Osteoblast (primary cell): ENCODE measurements at places on chromosomes 3 and 15. TPM values are rescaled to one million over a fixed set of nuclear protein-coding genes. Genes with fewer than 3 reads are reported as not detected.

NAA80 gene
- 6.5 and 8.0 TPM in 2 replicates for total RNA-seq

REC114 gene
- not detected in 2 replicates for total RNA-seq

NLGN1 gene
- 7.7 and 9.0 TPM in 2 replicates for total RNA-seq

ASTE1 gene
- total RNA-seq: 9.8 and 12.1 TPM in 2 replicates

STRA6 gene
- under 0.01 and 0.36 TPM in 2 replicates for total RNA-seq

CCDC80 gene
- 564 and 657 TPM in 2 replicates for total RNA-seq

MESP2 gene
- total RNA-seq: 0.72 and 1.5 TPM in 2 replicates

SOX14 gene
- total RNA-seq: not detected in 2 replicates

RARB gene
- 4.1 and 7.6 TPM in 2 replicates for total RNA-seq

SLC28A2 gene
- total RNA-seq: not detected in 2 replicates

SLC25A26 gene
- 26.1 and 31.2 TPM in 2 replicates for total RNA-seq

SHF gene
- total RNA-seq: 3.3 and 4.1 TPM in 2 replicates

CD200R1 gene
- under 0.01 and 0.29 TPM in 2 replicates for total RNA-seq

SLC22A14 gene
- 0.29 and 0.36 TPM in 2 replicates for total RNA-seq

CCR3 gene
- total RNA-seq: not detected in 2 replicates

DNA sequence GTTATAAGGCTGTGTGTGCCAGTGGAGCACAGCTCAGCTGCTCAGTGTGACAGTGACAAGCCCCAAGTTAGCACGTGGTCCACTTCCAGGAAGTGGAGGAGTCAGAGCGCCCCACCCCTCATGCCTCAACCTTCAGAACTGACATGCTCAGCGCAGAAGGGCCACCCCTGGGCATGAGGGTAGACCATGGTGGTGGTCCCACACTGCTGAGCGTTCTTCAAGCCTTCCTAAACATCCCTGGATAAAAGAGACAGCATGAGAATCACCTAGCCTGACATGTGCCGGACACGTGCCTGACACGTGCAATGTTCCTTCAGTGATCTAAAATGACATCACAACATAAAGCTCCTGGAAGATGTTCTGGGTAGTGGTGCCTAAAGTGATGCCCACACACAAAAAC lies 16.8 kb downstream of the ATP10A start:
- DNase-seq: no peak

DNA sequence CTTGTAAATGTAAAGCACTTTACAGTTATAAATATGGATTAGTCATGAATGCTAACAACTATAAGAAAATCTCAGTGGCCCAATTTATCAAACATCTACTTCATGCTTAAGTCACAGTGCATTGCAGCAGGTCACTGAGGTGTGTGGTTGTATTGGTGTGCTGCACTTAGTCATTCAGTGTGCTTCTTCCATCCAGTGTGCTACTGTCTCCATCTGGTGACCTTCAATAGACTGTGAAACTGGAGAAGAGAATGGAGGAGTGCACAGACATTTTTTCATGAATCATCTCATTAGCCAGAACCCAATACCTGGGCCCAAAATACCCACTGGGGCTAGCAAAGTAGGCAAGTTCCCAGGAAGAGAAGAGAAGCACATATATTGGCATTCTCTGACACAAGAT lies 199.6 kb downstream of the SHOX2 start:
- DNase-seq: no peak

- peak; percentile 68 for DNase-seq
These were observed 2.5 kb downstream of the EPHB3 start for GRCh38 chr3:184563941-184564684.

GRCh38 chr15:100939791-100940190 lies 20.6 kb downstream of the LRRK1 start:
- DNase-seq: no peak

- no peak for DNase-seq
These were observed 1.7 kb downstream of the CLDN11 start for GRCh38 chr3:170420307-170420821.

GRCh38 chr3:179281825-179282224 lies 30.9 kb upstream of the KCNMB3 start:
- DNase-seq: no peak

DNA sequence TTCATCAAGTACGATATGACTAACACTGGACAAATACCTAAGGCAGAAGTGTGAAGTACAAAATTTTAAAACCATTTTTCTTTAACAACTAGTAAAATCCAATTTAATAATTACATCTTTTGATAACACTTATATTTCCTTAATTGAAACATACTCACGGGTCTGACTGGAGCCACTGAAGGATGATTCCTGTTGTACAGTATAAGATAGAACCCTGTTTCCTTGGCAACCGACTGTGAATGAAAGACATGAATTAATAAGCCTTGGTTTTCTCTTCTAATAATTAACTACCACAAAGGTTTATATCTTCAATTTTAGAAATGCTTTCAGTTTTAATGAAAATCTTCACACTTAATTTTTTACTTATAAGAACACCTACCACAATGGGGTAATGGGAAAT lies 19.4 kb downstream of the DHX36 start:
- no peak for DNase-seq

DNA sequence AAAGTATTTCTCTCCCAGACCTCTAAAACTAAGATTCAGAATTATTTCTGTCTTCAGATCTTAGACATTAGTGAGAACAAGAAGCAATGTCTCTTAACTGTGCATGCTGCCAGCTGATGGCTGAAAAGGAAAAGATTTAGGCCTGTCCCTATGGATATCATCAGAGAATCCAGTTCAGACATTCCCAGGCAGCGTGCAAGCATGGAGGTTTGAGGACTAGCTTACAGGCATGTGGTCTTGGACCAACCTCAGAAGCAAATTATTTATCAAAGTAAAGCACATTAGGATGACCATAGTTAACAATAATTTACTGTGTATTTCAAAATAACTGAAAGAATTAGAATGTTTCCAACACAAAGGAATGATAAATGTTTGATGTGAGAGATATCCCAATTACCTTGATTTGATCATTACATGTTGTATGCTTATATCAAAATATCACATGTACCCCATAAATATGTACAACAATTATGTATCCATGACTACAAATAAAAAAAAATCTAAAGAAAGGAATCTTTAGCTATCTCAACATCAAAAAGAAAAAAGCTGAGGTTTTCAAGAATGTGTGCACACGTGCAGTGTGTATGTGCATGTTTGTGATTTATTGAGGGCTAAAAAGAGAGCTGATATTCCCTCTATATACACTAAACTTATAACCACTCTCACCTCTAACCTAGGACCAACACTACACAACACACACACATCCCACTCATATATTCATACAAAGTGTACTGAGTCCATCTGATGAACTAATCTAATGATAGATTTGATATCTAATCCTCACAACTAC lies 108.9 kb upstream of the THBS1 start:
- DNase-seq: no peak

DNA sequence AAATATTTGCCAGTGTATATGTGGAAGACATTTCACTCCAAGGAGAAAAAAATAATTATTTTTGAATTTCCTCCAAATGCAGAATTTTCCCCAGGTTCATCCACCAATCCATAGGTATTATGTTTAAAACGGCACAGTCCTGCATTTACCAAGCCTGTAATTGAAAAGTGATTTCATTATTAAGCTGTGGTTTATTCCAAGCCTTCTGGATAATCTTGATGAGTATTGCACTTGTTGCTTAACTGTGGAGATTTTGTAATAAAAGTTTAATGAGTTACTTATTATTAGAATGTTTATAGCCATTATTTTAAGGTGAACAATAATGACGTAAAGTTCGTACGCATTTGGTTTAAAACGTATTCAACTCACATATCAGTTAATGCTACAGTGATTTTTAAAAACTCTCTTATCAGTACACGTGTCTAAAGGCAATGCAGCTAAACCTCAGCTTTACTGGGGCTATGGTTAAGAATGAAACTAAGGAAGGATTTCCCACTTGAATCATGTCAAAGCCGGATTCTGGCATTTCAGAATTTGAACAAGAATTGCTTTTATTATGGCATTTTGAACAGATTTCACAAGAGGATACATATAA lies 283.9 kb downstream of the MECOM start:
- no peak for DNase-seq

DNA sequence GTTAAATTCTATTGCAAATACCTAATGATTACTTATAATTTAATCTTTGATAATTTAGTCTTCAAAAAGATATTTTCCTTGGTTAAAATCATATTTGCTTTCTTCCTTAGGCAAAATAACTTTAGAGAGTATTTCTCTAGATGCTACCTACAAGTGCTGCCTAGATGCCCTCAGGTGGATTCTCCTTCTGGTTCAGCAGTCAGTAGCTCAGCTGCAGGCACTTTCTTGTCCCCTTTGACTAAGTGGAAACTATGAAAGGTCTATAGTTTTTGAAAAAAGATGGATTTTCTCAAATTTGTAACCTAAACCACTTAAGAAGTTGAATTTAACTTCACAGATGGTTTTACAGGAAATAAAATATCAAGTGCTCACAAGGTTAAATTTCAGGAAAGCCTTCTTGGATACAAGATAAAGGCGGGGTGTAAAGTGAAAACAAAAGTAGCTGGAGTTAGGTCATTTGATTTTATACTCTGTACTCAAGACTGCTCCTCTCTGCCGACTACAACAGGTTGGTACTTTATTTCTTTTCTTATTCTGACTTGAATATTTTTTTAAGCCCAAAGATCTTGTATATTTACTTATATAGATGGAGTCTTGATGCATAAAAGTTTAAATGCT lies at the start of gene ACKR4:
Gene ACKR4 (plus strand): TSS at position 455 of the 618 bp plus-strand sequence. CDS start 3,128 bp downstream, outside the sequence.
- no peak for DNase-seq

DNA sequence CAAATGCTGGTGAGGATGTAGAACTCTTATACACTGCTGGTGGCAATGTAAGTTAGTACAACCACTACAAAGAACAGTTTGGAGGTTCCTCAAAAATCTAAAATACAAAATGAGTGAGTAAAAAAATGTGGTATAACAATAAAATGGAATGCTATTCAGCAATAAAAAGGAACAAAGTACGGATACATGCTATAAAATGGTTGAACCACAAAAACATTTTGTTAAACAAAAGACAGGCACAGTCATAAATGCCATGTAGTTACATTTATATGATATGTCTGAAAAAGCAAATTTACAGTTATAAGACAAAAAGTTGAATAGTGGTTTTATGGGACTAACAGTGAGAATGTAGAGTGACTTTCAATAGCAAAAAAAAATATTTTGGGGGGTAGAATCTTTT lies 285.8 kb downstream of the TBC1D5 start:
- DNase-seq: no peak

DNA sequence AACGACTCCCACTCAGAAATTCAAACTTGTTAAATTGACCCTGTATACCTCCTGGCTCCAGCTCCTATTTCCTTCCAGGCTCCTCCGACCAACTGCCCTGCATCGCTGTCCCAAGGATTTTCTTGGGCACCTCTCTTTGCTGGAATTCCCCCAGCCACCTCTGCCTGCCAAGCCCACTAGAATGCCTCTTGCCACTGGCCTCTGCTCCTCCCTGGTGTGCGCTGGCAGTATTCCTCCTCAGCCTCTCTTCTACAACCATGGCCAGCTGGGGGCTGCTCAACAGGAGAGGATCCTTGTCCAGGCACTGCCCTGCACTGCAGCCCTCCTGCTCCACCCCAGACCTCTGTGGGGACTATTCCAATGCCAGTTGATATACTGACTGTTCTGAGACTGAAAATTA lies 7.4 kb downstream of the WNT7A start:
- peak; percentile 31 for DNase-seq

DNA sequence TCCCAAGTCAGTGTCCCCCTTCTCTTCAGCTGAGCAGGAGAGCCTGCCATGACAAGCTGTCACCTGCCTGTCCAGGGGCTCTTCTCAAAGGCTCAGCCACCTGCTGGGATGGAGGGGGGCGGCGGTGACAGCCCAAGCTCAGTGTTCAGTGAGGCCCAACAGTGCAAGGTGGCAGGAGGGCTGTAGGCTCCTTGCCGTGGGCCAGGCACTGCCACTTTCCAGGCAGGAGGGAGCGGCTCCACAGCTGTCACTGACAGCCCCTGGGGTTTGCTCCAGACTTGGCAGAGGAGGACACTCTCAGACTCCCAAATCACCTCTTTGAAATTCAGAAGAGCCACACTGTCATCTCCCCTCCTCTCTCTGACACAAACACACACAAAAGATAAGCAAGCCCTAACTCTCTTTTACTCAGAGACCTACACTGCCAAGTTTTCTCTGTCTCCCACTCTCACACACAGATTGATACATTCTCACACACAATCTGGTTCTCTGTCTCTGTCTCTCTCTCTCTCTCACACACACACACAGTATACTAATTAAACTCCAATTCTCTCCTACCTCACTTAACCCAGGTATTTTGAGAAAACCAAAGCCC lies 443.3 kb downstream of the EPHB1 start:
- no peak for DNase-seq

GRCh38 chr3:196207833-196208607 lies 3.2 kb downstream of the ZDHHC19 start:
- no peak for DNase-seq

- DNase-seq: no peak
These were observed 117.8 kb downstream of the UBE2E2 start for GRCh38 chr3:23320586-23321570.

GRCh38 chr3:184981071-184981470 lies 169.1 kb downstream of the VPS8 start:
- no peak for DNase-seq

- DNase-seq: no peak
These were observed 36.6 kb downstream of the MRAS start for GRCh38 chr3:138384976-138385375.

- no peak for DNase-seq
These were observed 408.5 kb downstream of the MFSD1 start for GRCh38 chr3:159210336-159210735.

GRCh38 chr15:70717237-70717793 lies 46.0 kb downstream of the UACA start:
- no peak for DNase-seq

DNA sequence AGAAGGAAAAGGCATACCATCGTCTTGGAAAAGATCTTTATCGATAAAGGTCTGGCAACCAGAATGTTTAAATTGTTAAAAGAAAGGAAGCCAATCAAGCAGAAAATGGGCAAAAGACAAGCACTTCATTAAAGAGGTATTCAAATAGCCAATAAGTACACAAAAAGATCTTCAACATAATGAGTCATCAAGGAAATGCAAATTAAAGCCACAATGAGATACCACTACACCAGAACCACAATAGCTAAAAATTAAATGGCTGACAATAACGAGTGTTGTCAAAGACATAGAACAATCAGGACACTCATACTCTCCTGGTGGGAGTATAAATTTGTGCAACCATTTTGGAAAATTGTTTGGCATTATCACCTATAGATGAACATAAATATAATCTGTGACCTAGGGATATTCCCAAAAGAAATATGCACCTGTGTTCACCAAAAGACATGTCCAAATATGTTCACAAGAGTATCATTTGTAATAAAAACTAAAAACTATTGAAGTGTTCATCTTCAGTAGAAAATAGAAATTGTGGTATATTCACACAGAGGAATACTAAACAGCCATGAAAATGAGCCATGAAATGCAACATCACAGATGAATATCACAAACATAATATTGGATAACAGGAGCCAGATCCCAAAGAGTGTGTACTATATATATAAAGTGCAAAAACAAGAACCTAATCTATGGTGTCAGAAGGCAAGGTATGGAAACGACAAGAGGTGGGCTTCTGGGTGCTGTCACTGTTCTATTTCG lies 14.4 kb upstream of the BTBD1 start:
- DNase-seq: no peak
